ENCODE measurements at places on chromosomes 13 and 19. TPM values are rescaled to one million over a fixed set of nuclear protein-coding genes. Genes with fewer than 3 reads are reported as not detected.

The KIR3DL2 gene
- total RNA-seq, result not detected

DNA sequence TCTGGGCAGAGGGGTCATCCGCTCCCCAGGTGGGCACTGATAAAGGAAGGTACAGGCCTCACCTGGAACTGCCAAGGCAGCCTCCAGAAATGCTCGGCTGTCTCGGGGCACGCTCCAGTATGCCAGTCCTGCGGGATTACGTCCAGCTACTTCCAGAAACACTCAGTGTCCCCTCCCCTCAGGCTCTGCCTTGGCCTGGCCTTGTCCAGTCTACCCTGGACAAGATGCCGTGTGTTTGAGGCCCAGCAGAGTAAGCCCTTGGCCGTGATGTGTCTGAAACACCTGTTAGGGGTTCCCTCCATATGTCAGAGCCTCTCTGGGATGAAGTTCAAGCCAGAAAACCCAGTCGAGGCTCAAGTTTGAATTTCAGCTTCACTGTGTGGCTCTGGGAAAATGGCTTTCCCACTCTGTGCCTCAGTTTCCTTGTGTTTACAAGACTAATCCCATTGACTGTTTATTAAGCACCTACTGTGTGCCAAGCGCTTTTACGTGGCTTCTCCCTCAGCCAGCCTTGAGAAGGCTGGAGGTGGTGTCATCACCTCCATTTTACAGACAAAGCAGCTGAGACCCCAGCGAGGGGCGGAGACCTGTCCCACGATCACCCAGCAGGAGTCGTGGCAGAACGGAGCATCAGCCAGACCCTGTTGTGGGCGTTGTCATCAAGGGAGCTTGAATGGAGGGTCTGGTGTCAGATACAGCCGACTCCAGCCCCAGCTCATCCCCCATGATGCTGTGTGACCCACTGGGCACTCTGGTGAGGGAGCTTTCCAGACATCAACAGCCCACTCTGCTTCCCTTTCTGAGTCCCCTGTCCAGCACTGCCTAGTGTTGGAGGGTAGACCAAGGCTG is 2.0 kb upstream of the PIK3R2 start:
- DNase-seq, result no peak

GRCh38 chr19:39951686-39952085 is 17.3 kb upstream of the FCGBP start:
- DNase-seq, result no peak

The SOX1 gene
- total RNA-seq, result not detected

DNA sequence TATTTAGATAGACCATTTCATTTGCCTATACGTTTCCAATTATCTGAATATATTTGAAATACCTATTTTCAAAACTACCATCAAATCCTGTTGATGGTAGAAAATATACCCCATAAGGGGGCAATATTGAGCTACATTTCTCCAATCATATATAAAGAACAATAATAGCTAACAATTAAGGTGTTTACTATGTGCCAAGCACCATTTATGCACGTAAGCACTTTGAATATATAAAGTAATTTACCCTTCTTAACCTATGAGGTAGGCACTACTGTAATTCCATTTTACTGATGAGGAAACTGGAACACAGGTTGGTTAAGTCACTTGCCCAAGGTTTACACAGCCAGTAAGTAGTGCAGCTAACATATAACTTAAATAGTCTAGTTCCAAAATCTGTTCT is 79.2 kb downstream of the UBL3 start:
- no peak for DNase-seq

The ACTMAP gene
- 8.5 TPM for total RNA-seq

The LILRA1 gene
- 0.54 TPM for total RNA-seq
